ENCODE measurements at places on chromosomes 6 and 20.
A peak's percentile ranks its signal among the peaks of the same experiment; 100 is the strongest.

DNA sequence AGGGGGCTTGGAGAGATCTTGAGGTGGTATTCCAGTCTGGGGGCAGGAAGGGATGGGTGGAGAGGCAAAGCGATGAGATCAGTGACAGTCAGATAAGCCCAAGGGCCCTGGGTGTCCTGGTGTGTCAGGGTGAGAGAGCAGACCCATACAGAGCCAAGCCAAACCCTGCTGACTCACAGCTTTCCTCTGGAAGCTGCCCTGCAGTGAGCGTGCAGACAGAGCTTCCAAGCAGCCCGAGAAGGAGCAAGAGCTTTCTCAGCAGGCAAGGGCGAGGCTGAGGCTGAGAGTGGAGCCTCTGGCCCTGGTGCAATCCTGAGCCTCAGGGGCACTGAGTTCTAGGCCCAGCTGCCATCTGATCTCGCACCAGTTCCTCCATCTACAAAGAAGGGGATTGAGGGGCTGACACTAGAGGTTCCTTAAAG is 91.1 kb upstream of the HIVEP1 start:
- DNase-seq: no peak

- no peak for DNase-seq
These were observed 90.1 kb downstream of the PSMG4 start for GRCh38 chr6:3348821-3349220.

GRCh38 chr20:34295284-34295683 is 7.9 kb downstream of the AHCY start:
- no peak for DNase-seq

DNA sequence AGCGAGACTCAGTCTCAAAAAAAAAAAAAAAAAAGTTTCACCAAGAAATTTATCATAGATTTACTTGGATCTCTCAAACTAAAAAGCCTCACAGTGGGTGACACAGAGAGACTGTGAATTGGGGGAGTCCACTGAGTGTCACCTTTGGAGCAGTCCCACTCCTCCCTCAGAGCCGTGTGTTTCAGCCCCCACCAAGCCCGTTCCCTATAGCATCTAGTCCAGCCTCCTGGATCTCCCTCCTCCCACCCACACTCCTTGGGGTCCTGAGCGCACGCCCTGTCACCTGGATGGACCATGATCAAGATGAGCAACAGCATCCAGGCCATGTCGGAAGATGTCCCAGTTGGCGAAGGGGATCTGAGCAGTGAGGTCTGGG is 422 bp downstream of the NCR3 start:
- no peak for DNase-seq

DNA sequence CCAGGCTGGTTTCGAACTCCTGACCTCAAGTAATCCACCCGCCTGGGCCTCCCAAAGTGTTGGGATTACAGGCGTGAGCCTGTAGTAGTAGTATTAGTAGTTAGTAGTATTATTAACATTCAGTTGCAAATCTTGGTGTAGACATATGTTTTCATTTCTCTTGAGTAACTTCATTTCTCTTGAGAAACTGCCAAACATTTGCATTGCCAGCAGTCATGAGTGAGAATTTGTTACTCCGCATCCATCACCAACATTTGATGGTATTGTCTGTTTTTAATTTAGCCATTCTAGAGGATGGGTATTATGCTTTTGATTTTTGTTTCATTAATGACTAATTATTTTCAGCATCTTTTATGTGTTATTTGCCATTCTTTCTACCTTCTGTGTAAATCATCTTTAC is 1.5 kb upstream of the ERVFRD-1 start:
- no peak for DNase-seq

DNA sequence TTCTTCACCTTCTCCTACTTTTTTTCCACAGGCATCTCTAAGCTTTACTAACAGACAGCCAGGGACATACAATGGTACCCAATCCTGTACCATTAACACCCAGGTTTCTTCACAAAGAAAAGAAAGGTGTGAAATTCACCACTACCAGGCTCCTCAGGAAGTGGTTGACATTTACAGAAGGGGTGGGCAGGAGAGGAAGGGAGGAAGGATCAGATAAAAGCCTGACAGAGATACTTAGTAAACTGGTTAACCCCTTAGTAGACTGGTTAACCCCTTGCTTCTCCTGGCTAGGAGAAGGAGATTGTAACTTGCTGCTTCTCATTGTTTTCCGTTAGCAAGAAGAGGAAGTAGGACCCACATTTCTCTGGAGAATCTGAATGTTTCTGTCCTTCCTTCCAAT is 7.2 kb downstream of the SAMD3 start:
- peak; percentile 44 for DNase-seq

- DNase-seq: no peak
These were observed 97.6 kb upstream of the STMND1 start for GRCh38 chr6:17004269-17004668.

- DNase-seq: no peak
These were observed 63.9 kb upstream of the AKAP12 start for GRCh38 chr6:151175662-151176445.

DNA sequence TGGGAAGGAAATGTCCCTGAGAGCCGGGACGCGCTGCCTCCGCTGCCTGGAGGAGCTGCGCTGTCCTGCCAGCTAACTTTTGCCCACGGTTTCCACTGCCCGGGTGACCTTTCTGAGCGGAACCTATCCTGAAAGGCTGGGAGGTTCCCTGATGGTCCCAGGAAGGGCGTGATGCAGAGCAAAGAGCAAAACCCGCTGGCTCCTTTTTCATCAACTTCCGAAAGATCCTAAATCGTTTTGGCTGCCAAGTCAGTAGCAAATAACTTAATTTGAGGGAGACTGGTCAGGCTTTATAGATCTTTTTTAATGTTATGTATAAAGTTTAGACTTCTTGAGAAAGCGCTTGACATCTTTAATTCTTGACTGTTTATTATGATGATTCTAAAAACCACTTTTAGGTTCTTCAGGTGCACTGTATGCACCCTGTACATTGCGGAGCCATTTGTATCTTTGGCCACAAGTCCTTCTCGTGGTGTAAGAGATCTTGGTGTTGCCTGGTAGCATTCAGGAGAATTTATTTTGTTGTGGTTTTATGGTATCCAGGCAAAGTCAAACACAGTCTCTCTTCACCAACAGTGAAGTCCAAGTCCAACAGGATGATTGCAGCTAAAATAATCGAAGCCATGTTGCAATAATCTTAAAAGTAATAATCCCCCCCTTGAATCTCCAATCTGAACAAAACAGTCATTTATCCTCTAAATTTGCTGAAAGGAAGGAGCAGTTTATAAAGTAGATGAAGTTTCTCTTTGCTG is at the start of gene SYNE1:
TSS of gene SYNE1 (minus strand) at position 67 of the 752 bp plus-strand sequence. CDS start 9,031 bp downstream, outside the sequence.
- DNase-seq: no peak

DNA sequence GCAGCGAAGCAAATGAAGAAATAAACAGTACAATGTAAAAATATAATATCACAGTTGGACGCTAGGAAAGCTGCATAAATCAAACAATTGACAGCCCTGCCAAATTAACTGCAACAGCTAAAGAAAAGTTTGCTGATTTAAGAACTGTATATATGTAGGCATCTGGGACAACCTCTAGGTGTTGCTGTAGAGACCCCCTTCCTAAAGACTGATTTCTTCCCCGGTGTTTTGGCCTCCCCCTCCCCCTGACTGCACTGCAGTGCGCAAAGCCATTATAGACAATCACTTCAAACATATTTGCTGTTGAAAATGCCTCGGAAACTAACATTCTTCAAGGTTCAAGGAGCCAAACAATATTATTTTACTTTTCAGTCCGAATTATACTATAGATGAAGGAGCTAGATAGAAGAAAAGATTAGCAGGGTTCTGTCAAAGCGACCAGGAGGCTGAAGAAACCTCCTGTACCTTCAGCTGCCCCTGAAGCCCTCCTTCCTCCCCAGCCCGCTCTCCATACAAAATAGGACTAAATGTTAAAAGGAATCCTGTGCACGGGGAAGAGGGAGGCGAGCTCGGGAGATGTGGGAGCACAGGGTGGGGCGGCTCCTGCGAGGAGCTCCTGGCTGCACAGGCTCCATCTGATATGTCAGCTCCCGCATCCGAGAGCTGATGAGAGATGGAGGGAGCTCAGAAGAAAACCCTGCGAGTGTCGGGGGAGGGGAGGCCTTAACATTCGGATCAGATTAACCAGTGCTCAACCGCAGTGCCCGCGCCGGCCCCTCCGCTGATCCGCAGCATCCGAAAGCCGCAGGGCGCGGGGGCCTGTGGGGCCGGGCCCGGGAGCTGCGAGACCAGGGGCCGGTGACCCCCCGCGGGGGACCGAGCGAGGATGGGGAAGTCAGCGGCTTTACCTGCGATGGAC is 822 bp downstream of the ELOVL4 start:
- DNase-seq: peak; percentile 27

- no peak for DNase-seq
These were observed 62.4 kb downstream of the TFAP2C start for GRCh38 chr20:56691325-56691998.

DNA sequence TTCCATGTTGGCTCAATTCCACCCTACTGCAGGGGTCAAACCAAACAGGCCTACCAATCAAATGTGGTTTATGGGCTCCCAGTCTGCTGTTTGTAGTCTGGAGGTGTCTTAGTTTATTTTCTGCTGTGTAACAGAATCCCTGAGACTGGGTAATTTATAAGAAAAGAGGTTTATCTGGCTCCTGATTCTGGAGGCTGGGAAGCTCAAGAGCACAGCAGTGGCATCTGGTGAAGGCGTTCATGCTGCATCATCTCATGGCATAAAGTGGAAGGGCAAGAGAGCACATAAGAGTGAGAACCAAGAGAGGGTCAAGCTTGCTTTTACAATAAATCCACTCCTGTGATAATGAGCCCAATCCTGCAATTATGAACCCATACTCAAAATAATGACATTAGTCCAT is 85.4 kb downstream of the C6orf52 start:
- no peak for DNase-seq

DNA sequence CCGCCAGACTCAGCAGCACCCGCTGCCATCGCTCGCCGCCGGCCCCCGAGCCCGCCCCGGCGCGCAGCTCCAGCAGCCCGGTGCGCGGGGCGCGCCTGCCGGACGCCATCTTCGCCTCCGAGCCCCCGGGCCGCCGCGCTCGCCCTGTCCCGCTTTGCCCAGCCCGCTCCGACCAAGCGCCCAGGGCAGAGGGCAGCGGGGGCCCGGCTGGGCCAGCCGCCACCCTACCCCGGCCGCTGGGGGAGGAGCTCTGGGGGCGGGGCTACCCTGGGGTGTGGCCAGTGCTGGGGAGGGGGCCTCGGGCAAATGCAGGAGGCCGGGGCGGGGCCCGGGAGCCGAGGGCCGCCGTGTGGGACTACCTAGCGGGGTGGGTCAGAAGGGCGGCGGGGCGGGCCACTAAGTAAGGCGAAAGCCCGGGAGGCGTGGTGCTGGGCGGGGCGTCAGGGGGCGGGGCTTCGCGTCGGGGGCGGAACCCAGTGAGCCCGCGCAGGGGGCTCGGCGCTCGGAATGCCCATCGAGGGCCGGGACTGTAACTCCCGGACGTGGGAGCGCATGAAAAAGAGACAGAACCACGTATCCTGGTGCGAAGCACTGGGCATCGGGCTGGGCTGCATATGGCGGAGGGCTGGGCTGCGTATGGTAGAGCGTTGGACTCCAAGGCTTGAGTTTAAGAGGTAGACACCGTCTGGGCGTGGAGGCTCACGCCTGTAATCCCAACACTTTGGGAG is at the start of gene SNTA1:
TSS of gene SNTA1 (minus strand) at position 252 of the 728 bp plus-strand sequence. CDS start at position 109, 143 bp downstream.
- peak; percentile 96 for DNase-seq

GRCh38 chr6:160088069-160088783 is 33.4 kb upstream of the SLC22A1 start:
- no peak for DNase-seq

GRCh38 chr6:29552512-29553051 is 7.0 kb downstream of the UBD start:
- no peak for DNase-seq

- no peak for DNase-seq
These were observed 7.3 kb upstream of the MAVS start for GRCh38 chr20:3839328-3839727.

DNA sequence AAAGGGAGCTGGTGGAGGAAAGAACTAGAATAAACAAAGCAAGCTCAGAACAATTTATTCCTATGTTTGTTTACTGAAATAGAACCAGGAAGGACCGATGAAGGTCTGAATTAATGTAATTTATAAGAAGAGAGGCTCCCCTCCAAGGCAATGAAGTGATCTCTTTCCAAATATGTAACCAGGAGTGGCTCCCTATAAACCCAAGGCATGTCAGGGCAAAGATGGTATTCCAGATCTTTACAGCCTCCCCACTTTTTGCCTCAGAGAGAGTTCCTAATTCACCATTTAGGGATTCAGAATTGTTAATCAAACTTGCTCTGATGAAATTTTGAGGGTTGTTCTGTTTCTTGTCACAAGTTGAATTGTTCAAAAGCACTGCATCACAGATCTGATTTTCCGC is 88.8 kb downstream of the HDGFL1 start:
- DNase-seq: no peak

- peak; percentile 4 for DNase-seq
These were observed 146.5 kb upstream of the TOP1 start for GRCh38 chr20:40882152-40882551.

DNA sequence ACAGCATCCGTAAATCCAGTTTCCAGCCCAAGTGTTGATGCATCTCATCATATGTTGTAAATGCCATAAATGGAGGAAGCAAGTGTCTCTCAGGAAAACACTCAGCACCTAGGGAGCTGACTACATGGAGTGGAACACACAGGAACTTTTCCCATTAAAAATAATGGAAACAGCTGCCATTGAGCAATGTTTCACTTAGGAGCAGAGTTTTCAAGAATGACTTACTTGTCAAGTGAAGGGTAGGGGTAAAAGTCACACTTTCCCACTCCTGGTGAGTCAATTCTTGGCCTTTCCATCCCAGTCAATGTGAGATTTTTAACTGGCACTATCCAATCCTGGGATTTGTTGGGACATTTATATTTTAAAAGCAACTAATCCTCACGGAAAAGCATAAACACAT is 119.4 kb upstream of the ASF1A start:
- DNase-seq: no peak

DNA sequence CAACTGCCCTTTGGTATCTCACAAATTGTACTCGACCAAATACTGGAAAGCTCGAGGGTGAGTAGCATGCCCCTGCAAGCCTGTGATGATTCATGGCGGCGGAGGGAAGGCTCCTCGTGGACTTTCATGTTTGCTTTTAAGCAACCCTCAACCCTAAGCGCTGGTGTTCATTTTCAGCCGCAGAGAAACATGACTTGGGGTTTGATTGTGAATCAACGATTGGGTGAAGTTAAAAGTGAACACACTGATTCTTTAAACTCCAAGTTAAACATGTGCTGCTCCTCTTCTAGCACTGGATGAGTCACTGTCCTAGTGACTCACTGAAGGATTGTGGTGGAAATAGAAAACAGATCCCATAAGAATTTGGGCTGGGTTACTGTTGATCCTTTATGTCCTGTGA is 8.3 kb downstream of the CD109 start:
- no peak for DNase-seq

DNA sequence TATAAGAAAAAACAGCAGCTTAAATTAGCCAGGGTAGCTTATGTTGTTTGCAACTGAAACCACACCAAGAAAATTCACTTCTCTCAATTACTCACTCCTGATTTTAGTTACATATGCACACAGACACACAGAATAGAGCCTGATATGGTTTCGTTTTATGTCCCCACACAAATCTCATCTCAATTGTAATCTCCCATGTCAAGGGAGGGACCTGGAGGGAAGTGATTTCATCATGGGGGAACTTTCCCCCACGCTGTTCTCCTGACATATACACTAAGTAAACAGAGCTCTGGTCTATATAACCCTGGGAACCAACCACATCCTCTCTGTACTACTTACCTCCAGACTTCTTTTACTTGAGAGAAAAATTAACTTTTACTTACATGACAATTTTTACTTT is 9.8 kb downstream of the OR12D1 start:
- no peak for DNase-seq

Measured in CD4-positive, alpha-beta T cell treated with Interleukin-17A for 4 hours (primary cell).